Activated naive CD8-positive, alpha-beta T cell treated with anti-CD3 and anti-CD28 coated beads, Interleukin-2, amount 10 ng/mL, durations not matched to agents 7 days and 5 days (primary cell): ENCODE measurements at places on chromosomes 6 and 20. TPM values are rescaled to one million over a fixed set of nuclear protein-coding genes. Genes with fewer than 3 reads are reported as not detected.

The ADGRF4 gene
- total RNA-seq = not detected

The RSPH3 gene
- 2.7 TPM for total RNA-seq

The ELOVL5 gene
- total RNA-seq = 110 TPM

The BCAS4 gene
- total RNA-seq = 35.2 TPM

The SNPH gene
- 9.7 TPM for total RNA-seq

The ADAM33 gene
- total RNA-seq = not detected

The SIRPD gene
- total RNA-seq = 0.30 TPM
